ENCODE measurements at places on chromosomes 16 and 17.

DNA sequence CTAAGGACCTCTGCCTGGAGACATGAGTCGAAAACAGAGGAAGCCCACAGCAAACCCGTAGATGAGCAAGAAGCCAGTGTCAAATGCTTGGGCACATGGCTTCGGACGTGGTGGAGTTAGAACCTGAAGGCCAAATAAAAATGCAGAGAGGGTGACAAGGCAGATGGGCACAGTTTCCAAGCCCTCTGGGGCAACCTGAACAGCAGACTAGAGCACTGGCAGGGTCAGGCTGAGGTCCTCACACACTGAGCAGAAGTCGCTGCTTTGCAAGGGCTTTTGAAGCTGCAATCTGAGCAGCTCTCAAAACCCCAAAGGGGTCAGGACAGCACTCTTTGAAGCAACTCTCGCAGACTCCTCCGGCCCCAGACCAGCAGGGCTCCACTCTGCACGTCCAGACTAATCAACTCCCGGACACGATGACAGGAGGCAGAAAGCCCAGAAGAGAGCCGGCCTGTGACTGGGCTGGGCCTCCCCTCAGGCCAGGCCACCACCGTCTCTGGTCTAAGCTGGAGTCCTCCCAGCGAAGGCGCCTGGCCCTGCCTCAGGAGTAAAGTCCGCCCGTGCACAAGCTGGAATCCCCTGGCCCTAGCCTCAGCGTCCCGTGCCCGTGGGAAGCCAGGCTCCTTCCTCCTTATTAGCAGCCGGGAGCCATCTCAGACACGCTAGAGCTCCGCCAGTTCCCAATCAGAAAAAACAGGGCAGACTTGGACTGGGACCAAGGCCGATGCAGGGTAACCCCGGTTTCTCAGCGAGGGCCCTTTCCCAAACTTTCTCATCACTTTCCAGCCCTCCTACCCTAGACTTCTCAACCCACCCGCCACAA lies 924 bp downstream of the SMARCD2 start:
- no peak for DNase-seq

DNA sequence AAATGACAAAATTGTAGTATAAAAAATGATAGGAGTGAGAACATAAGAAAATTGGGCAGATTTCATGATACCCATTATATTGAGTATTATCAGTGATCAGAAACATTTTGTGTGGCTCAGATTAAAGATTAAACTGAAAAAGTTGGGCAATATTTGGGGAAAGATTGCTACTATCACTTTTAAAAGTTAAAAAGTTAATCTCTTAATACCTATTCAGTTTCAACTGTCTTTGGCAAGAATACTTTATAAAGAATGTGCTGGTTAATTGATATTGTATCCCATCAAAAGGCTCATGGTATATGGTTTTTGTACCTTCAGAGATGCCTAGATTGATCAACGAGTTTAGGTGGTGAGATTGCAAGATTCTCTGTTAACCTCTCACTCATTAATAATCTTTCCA lies 55.8 kb downstream of the BPTF start:
- no peak for DNase-seq

GRCh38 chr17:74280093-74280513 lies 6.1 kb downstream of the DNAI2 start:
- DNase-seq = peak; percentile 81

GRCh38 chr16:56869513-56870275 lies 4.7 kb downstream of the SLC12A3 start:
- DNase-seq = no peak

- no peak for DNase-seq
Measured at GRCh38 chr16:31094088-31094423, 541 bp downstream of the VKORC1 start.

- DNase-seq = no peak
Measured at GRCh38 chr16:81744911-81745310, 34.2 kb upstream of the PLCG2 start.

DNA sequence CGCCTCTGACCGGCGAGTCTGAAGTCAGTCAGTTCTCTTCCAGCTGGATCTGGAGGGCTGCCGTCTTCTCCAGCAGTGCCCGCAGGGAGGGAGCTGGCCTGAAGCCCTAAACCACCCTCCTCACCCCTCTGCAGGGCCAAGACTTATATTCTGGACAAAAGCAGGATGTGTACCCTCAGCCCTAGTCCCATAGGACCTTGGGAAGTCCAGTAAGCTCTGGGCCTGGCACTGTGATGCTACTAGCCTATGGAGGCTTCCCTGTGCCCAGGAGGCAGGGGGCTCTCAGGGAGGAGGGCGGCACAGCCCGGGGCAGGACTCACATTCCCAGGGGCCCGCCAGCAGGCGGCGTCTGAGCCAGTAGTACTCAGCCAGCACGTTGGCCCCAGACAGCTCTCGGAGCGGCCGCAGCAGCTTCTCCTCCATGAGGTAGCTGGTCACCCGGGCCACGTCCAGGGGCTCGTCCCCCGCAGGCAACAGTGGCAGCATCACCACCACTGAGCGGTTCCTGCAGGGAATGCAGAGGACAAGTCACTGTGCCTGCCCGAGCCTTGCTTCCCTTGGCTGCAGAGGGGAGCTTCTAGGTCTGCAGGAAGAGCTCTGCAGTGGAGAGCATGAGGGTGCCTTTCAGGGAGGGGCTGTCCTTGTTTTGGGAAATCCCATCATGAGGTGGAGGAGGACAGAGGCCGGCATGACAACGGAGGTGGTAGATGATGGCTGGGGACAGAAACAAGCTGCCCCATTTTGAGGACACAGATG lies 41.7 kb downstream of the RMI2 start:
- no peak for DNase-seq

- no peak for DNase-seq
Measured at GRCh38 chr17:17556671-17557070, 34.8 kb downstream of the PEMT start.

GRCh38 chr17:76131692-76132573 lies 9.1 kb downstream of the FOXJ1 start:
- DNase-seq = no peak

DNA sequence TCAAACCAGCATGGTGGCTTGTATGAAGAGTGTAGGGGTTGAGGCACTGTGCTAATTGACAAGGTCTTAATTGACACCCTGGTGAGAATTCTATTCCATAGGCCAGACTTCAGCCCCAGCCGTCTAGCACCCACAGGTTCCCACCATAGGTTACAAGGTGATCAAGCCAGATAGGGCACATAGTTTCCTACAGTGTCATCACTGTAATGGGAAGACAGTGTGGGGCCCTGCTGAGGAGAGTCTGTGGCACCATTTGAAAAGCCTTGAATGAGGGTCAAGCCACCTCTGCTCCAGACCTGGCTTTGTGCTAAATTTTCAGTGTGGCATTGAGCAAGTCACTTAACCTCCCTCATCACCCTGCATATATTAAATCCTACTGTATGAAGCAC lies 36.2 kb downstream of the YPEL2 start:
- no peak for DNase-seq

- DNase-seq = no peak
Measured at GRCh38 chr16:90048347-90048722, 28.8 kb downstream of the PRDM7 start.

DNA sequence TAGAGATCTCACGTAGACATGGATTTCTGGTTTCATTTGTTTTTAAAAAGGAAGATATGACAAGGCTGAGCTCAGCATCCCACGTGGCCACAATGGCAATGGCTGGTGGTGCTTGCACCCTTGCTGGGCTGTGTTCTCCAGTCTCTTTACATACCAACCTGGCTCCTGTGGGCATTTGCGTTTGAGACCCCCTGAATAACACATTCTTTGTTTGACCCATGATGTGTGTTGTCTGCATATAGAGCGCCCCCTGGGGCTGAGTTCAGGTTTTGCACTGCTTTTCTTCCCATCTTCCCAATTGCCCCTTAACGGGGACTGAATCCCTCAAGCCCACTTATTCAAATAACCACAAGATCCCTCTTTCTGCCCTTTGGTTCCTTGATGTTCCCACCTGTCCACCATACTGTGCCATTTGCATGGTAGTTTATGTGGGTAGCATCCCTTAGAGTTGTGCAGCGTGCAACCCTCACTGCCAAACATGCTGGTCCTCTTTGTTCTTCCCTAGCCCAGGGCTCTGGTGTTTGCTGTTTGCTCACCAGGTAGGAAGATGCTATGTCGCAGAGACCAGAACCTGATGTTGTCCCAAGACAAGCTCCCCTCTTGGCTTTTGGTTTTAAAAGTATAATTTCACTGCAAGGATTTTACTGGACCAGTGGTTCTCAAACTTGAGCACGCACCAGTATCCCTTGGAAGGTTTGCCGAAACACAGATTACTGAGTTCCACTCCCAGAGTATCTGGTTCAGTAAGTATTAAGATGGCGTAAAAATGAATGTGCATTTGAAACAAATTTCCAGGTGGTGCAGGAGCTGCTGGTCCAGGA lies 38.5 kb upstream of the NKD1 start:
- peak; percentile 28 for DNase-seq

Data from CD4-positive, alpha-beta memory T cell (primary cell).